Bronchial smooth muscle cell (primary cell): ENCODE measurements at places on chromosomes 16 and 17. TPM values are rescaled to one million over a fixed set of nuclear protein-coding genes. Genes with fewer than 3 reads are reported as not detected.

The PARD6A gene
- total RNA-seq = 0.47 and 0.86 TPM in 2 replicates

The OSGIN1 gene
- total RNA-seq = 1.9 and 2.7 TPM in 2 replicates

The SBK1 gene
- total RNA-seq = not detected in 2 replicates

The CDH11 gene
- 156 and 594 TPM in 2 replicates for total RNA-seq

The ELMO3 gene
- 0.26 and 0.32 TPM in 2 replicates for total RNA-seq

The KRTAP2-2 gene
- total RNA-seq = not detected in 2 replicates

The CES3 gene
- 0.17 and 0.95 TPM in 2 replicates for total RNA-seq

The TAOK2 gene
- total RNA-seq = 41.3 and 46.7 TPM in 2 replicates

The YPEL3 gene
- 7.3 and 12.0 TPM in 2 replicates for total RNA-seq

The KRTAP4-3 gene
- total RNA-seq = not detected in 2 replicates

The DOC2A gene
- 0.16 and 0.34 TPM in 2 replicates for total RNA-seq

The LAT gene
- total RNA-seq = 0.47 and 1.1 TPM in 2 replicates

The SMIM36 gene
- total RNA-seq = not detected in 2 replicates

The MAF gene
- 7.1 and 29.0 TPM in 2 replicates for total RNA-seq

The CCL7 gene
- not detected in 2 replicates for total RNA-seq

The KLHL10 gene
- total RNA-seq = 0.16 and 0.17 TPM in 2 replicates

The GUCY2D gene
- total RNA-seq = under 0.01 and 0.09 TPM in 2 replicates

The NEURL4 gene
- total RNA-seq = 18.9 and 25.7 TPM in 2 replicates

The MT1F gene
- not detected in 2 replicates for total RNA-seq

The GAS2L2 gene
- not detected in 2 replicates for total RNA-seq

The AANAT gene
- not detected in 2 replicates for total RNA-seq

The GRIN2C gene
- total RNA-seq = 0.16 and 0.26 TPM in 2 replicates

The IFT20 gene
- total RNA-seq = 61.6 and 72.7 TPM in 2 replicates

The TP53TG3C gene
- total RNA-seq = not detected in 2 replicates

The ORC6 gene
- total RNA-seq = 1.2 and 4.1 TPM in 2 replicates

The RPH3AL gene
- 1.6 and 1.7 TPM in 2 replicates for total RNA-seq

The HSDL1 gene
- 18.4 and 21.4 TPM in 2 replicates for total RNA-seq

The SLC5A10 gene
- total RNA-seq = not detected in 2 replicates

The CCDC154 gene
- 0.32 and 0.43 TPM in 2 replicates for total RNA-seq

The KRT40 gene
- total RNA-seq = not detected in 2 replicates

The BRIP1 gene
- total RNA-seq = 1.7 and 2.0 TPM in 2 replicates

The WFDC1 gene
- total RNA-seq = 0.17 and 0.47 TPM in 2 replicates

The PRSS27 gene
- 0.69 and 1.1 TPM in 2 replicates for total RNA-seq

The ASGR2 gene
- not detected in 2 replicates for total RNA-seq

The NPIPA8 gene
- 0.16 and 10.9 TPM in 2 replicates for total RNA-seq

The MMP15 gene
- 1.2 and 1.3 TPM in 2 replicates for total RNA-seq

The SMARCE1 gene
- total RNA-seq = 89.4 and 93.0 TPM in 2 replicates
